ENCODE measurements at places on chromosomes 13 and 19.

GRCh38 chr19:35560677-35561076 lies 2.8 kb downstream of the ATP4A start:
- no peak for DNase-seq

GRCh38 chr13:46553521-46553885 lies 533 bp downstream of the LRCH1 start:
- DNase-seq, result no peak

GRCh38 chr13:86681223-86681622 lies 882.0 kb upstream of the SLITRK6 start:
- DNase-seq, result no peak

DNA sequence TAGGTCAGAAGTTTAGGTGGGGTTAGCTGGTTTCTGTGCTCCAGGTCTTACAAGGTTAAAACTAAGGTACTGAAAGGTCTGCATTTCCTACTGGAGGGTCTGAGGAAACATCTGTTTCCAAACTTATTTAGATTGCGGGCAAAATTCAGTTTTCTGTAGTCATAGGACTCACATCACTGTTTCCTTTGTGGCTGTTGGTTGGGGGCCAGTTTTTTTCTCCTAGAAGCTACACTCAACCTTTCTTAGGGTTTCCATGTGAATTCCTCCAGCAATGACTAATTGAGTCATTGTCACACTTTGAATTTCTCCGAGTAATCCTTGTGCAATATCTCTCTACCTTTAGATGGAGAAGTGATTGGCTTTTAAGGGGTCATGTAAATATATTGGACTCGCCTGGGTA lies 773.4 kb upstream of the SLITRK1 start:
- no peak for DNase-seq

DNA sequence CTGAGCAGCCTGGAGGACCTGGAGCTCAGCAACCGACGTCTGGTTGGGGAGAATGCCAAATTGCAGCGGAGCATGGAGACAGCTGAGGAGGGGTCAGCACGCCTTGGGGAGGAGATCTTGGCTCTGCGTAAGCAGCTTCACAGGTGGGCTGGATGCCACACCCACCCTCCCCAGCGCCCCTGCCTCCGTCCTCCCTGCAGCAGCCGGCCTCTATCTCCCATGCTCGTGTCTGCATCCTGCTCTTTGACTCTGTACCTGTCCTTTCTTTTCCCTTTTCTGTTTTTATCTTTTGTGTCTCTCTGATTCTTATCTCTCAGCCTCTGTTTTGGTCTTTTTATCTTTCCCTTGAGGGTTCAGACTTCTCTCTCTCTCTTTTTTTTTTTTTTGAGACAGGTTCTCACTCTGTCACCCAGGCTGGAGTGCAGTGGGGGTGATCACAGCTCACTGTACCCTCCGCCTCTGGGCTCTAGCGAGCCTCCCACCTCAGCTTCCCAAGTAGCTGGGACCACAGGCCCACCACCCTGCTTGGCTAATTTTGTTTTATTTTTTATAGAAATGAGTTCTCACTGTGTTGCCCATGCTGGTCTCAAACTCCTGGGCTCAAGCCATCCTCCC lies 10.1 kb downstream of the KASH5 start:
- DNase-seq, result no peak

GRCh38 chr13:74732736-74733385 lies 598.7 kb upstream of the KLF12 start:
- DNase-seq, result no peak

- DNase-seq, result no peak
These were observed 33.3 kb upstream of the MYCBP2 start for GRCh38 chr13:77360032-77360685.

GRCh38 chr13:31045286-31046081 lies 113.0 kb downstream of the TEX26 start:
- peak; percentile 74 for DNase-seq

DNA sequence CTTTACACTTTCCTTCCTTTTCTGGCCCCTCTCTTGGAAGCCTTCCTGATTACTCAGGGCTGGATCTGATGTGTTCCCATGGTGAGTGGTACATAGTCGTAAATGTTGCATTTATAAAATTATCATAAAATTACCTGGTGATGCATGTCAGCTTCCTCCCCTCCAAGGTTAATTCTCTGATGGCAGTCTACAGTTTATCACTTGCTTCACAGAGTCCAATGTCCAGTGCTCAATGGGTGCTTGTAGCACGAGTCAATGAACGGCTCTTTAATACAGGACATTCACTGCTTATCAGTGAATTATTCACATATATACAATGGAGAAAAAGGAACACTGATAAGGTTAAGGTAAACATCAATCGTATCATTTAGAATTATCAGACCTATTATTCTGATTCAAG lies 27.0 kb upstream of the OXGR1 start:
- no peak for DNase-seq

DNA sequence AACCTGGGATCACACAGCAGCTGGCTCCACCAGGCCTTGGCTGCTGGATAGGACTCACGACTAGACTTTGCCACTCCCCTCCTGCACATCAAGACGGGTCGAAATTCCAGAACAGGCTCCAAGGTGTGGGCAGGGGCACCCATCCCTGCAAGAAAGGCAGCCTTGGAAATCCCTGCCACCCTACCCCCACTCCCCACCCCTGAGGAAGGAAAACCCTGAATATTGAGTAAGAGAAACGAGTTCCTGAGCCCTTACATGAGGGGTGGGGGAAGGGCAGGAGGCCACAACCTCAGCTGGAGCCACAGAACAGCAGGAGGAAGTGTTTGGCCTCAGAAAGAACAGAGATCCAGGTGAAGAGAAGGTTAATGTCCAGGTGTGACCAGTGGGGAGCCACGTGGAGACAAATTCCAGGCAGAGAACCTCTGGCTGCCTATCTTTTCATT lies 20.1 kb downstream of the DEDD2 start:
- peak; percentile 27 for DNase-seq

GRCh38 chr13:52345048-52345447 lies 60.9 kb downstream of the THSD1 start:
- DNase-seq, result no peak

DNA sequence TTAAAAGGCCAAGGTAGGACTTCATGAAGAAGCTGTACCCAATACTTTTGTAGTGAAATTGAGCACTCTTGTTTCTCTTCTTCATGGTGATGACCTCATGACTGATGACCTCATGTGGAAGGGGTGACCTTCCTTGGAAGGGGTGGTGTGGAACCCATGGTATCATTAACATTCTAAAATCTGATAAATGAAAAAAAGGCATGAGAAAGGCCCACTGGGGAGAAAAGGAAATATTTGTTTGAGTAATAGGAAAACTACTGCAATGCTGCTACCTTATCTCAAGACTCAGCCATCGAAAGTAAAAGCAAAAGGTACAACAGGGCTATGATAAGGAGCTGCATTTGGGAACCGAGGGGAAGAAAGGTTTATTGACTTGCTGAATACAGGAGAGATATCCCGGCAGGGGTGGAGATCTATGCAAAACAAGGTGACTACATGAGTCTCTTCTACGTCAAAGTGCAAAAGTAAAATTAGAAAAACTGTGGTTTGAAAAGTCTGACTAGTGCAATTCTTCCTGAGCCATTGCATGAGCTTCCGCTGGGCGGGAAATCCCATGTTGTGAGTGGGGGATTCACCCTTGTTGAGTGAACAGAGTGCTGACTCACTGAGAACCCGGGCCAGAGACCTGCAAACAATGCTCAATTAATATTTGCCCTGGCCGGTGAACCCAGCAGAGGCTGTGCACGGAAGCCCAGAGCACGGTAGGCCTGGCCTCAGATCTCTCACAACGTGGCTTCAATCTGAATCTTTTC lies 138.9 kb upstream of the RFC3 start:
- DNase-seq, result peak; percentile 74

DNA sequence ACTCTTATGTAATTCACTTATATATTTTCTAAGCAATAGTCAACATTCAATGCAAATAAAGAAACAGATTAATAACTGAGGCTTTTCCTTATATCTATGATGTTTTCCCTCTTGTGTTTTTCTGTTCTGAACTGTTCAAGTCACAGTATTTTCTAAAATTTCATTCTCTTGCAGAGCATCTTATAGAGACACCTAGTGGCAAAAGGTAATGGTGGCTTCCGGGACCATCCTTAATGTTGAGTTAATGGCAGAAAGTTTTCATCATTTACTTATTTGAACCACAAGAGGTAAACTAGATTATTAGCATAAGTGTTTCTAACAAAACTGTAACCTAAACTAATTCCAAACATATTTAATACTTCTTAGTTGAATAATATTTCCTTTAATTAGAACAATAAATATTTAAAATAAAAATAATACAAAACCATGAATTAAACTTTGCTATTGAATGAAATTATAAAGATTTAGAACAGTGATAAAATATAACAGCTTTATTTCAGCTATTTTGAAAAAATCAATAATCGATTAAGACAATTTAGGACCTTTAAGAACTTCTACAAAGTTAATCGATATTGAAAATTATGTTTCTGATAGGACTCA lies 1.7 kb upstream of the SLITRK5 start:
- DNase-seq, result no peak

GRCh38 chr13:49812812-49813211 lies 20.3 kb upstream of the KPNA3 start:
- no peak for DNase-seq

DNA sequence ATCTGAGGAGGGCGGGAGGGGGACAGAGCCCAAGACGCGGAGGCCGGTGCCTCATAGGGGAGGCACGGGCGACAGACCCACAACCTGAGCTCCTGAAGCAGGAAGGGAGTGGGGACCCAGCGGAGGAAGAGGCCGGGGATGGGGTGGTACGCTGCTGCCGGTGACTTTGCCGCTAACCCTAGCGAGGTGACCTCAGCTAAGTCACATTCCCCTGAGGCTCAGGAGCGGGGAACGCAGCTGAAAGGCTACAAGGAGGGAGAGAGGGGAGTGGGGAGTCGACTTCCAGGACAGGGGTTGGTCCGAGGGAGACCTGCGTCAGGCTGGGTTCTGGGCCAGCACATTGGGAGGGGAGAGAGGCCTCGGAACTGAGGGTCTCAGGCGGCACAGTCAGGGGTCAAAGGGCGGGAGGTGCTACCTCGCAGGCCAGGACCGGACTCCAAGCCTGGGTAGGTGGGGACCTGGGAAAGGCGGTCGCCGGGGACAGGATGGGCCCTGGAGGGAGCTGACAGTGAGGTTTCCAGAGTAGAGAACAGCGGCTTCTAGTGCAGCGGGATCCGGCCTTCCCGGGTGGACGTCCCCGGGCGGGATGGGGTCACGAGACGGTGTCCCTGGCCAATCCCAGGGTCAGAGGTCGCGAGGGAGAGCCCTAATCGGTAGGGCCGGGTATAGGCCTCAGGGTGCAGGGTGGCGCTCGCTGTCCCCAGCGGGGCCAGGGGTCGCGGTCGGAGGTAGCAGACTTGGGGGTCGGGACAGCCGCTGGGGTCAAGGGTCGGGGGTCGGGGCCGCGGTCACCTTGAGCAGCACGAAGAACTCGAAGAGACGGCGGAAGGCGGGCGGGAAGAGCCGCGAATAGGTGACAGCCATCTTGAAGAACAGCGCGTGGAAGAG lies 699 bp downstream of the TMEM259 start:
- DNase-seq, result no peak

- DNase-seq, result no peak
These were observed 24.7 kb downstream of the GPR42 start for GRCh38 chr19:35395382-35396199.

GRCh38 chr13:45728759-45729158 lies 26.6 kb downstream of the CBY2 start:
- DNase-seq, result no peak

- no peak for DNase-seq
These were observed 8.5 kb downstream of the MIER2 start for GRCh38 chr19:336067-336614.

- DNase-seq, result no peak
These were observed 128.6 kb downstream of the ZNF100 start for GRCh38 chr19:21638776-21639175.
